Foreskin keratinocyte (primary cell): ENCODE measurements at places on chromosomes 7 and 10. TPM values are rescaled to one million over a fixed set of nuclear protein-coding genes. Genes with fewer than 3 reads are reported as not detected.

Gene JCAD
- 0.01 TPM in 1 of 2 replicates, not detected in the other for polyA plus RNA-seq

Gene PTN
- polyA plus RNA-seq, result 0.30 and 0.38 TPM in 2 replicates

Gene ELOVL3
- polyA plus RNA-seq, result 0.28 and 0.31 TPM in 2 replicates

Gene CDHR3
- 0.59 and 0.65 TPM in 2 replicates for polyA plus RNA-seq

DNA sequence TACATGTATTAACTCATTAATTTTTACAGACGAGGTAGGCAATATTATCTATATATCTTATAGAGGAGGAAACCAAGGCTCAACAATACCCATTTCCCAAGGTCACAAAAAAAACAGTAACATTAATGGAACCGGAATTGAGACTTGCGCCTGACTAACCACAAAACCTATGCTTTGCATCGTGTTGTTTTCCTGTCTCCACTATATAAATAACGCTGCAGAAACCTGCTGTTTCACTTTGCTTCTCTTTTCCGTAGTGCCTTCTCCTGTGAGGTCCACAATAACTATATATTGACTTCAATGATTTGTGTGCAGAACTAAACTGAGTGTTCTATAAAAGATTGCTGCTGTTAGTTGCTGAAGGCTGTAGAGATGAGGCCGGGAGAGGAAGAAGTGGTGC is 97.7 kb upstream of the RPA3 start:
- DNase-seq, result no peak

DNA sequence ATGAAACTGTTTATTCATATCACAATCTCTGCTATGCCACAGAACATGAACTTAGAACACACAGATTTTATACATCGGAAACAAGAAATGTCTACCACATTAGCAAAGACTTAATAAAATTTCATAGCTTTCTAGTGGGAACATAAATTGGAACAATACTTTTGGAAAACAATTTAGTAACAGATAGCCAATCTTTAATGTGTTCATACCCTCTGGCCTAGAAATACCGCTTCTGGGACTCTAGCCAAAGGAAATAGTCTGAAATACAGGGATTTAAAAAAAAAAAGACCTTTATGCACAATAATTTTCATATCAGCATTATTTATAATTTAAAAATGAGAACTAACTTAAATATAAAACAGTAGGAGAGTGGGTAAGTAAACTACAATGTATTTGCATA is 168.5 kb downstream of the PLXNA4 start:
- DNase-seq, result no peak

DNA sequence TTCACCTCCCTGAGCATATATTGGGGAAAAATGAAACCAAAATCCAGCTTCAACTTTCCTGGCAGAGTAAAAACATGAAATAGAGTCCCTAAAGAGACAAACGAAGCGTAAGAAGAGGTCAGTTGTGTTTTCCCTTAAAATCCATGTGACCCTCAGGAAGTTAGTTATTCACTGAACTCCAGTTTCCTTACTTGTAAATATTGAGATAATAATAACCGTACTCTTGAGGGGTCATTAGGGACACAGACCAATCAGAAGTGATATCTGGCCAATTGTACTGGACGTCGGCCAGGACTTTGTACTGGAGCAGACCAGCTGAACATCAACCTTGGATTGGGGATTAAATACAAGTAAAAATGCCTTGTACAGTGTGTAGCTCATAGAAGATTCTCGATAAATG is 167.0 kb downstream of the GATA3 start:
- DNase-seq, result no peak

DNA sequence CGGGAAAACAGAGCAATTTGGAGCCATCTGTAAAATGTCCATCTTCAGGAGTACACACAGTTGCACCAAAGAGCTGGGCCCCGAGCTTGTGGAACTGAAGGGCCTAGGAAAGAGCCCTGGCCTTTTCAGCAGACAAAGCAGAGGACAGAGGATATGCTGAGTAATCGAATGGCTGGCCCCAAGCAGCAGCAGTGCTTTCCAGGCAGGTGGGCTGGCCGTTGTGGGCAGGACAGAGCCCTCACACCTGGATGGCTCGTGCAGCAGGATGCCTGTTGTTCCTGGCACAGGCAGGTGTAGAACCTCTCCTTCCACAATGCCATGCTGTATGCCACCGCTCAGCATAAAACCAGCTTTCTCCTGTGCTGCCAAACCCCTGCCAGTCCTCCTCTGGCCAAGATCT is 32.5 kb upstream of the TNS3 start:
- DNase-seq, result no peak

DNA sequence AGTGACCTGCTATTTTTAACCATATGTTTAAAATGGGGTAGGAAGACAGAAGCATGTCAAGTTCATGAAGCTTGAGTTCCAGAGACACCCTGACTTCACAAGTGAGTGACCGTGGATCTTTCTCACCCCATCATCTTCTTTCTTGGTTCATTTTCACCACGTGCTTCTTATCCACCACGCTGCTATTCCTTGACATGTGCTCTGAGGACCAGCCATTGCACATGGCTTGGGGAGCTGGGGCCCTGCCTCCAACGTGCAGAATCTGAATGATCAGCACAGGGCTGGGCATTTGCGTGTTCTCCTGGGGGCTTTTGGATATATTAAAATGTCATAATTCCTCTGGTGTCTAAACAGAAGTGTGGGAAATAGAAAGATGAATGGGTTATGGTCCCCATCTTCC is 25.0 kb upstream of the GTPBP4 start:
- no peak for DNase-seq
